ENCODE measurements at places on chromosomes 4 and X.

- DNase-seq: no peak
Observed at GRCh38 chr4:52192721-52193135, 141.6 kb downstream of the SPATA18 start.

GRCh38 chrX:134734466-134734952 lies 76.2 kb upstream of the PLAC1 start:
- no peak for DNase-seq

- no peak for DNase-seq
Observed at GRCh38 chr4:119940557-119940956, 126.1 kb downstream of the MAD2L1 start.

GRCh38 chrX:39842281-39842973 lies 255.3 kb downstream of the BCOR start:
- no peak for DNase-seq

DNA sequence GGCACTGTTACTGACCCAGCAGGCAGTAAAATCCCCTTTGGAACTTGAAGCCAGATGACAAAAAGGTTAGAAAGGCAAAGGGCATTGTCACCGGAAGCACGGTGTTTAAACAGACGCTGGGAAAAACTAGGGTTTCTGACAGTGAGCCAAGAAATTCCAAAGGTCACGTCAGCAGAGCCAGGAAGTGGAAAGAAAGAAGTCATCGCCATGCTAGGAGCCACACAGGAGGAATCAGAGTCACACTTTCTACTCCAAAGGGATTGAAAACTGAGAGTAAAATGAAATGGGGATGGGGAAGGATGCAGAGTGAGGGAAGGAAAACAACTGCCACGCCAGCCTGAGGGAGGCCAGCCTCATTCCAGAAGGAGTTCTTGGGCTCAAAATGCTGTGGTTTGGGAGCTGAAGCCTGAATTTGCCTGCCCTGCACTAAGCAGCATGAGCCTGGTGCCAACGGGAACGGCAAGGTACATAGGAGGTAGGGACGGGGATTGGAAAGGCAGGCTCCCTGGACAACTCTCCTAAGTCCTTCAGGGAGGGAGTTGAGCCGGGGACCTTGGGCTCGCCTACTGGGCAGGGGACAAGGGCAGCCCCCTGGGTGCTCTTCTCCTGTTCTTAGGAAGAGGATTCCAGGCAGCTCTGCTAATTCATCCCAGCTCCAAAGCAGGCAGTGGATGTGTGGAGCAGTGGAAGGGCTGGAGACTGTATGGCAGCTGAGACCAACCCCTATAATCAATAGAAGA lies 66.8 kb downstream of the SOWAHB start:
- no peak for DNase-seq

DNA sequence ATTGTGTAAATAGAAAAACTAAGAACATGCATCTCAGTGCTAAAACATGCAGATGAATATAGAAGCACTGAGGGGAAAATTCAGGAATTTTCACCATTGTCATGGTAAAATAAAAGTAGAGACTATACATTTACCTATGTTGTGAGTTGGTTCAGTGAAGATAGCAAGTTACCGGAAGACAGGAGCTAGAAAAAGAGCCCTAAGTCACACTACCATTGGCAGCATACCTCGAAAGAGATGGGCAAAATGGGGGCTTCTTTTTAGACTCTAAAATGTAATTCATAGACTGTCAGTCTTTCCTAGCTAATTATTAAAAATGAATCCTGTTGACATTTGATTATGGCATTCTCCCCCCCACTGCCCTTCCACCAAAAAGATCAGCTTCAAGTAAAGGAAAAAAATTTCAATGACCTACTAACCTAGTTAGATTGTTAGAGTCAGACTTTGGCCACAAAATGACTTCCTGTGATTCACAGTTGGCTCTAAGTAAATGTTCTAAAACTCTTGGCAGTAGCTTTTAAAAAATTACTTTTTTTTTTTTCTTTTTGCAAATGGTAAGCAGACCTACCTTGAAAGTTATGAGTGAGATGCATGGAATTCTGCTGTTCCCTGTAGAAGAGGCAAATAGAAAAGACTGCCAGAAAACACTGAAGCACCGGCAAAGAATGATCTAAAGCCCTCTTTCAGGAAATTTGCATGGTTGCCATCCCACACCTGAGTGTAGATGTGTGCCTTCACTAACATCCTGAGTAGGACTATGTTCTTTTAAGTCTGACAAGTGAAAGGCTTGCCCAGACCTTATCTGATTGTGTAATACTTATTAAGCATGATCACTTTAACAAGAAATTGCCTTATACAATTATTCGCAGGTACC lies 26.4 kb upstream of the ARSJ start:
- no peak for DNase-seq

- DNase-seq: no peak
Observed at GRCh38 chr4:176545872-176546271, 226.1 kb downstream of the SPCS3 start.

DNA sequence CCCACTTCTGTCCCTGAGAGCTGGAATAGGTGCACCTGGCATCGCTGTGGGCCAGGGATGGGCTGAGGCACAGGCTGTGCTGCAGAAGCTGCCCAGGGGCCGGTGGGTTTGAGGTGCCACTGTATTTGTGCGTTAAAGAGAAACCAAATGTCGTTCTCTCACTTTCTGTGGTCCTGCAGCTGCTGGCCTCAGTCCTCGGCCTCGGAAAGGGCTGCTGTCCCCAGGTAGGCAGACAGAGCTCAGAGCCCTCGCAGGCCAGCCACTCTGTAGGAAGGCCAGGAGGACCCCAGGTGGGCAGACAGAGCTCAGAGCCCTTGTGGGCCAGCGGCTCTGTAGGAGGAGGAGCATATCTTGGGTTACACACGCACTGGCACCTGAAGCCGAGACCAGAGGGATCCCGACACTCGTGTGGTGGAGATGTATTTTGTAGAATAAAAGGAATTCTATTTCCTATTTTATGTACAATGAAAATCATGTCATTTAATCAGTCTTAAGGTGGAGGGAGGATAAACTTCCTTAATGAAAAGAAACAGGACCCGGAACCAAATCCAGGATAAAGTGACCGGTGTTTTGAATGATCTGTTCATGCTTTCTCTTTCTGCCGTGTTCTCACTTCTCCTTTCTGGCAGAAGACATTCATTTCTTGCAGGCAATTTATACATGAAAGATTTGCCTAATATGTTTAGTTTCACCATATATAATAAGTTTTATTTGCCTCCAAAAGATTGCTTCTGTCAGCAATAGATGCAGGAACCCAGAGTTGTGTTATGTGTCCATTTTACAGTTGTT lies 54.4 kb upstream of the HGFAC start:
- DNase-seq: no peak

- no peak for DNase-seq
Observed at GRCh38 chrX:154548028-154548316, 552 bp downstream of the IKBKG start.

- no peak for DNase-seq
Observed at GRCh38 chrX:13232484-13232883, 87.4 kb downstream of the ATXN3L start.

DNA sequence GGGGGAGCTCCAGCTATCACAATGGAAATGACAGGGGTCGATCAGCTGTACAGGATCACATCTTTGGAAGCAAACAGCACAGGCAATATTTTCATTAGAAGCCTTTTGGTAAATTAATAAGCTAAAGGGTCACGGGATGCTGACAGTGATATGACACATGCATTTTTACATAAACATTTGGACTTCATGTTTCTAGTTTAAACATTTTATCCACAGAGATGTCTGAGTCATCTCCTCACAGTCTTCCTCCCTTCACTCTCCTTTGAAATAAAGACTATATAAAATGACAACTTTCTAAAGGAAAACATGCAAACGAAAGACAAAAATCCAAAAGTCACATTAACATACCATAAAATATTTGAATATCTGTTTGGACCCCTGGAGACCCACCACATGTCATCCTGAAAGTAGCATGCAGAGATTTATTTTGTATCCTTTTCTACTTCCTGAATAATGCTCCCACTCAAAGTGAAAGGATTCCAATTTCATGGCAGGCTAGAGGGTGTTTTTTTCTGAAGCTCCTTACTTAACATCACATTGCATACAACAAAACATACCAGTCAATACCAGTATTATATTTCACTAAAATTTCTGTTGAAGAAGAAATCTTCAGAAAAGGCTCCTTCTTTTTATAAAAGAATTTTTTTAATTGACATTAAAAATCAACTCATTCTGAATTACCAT lies 200.1 kb upstream of the PPARGC1A start:
- DNase-seq: no peak

GRCh38 chr4:149279331-149279730 lies 536.3 kb downstream of the IQCM start:
- DNase-seq: no peak

GRCh38 chrX:134368126-134368525 lies 91.8 kb upstream of the HPRT1 start:
- DNase-seq: no peak

DNA sequence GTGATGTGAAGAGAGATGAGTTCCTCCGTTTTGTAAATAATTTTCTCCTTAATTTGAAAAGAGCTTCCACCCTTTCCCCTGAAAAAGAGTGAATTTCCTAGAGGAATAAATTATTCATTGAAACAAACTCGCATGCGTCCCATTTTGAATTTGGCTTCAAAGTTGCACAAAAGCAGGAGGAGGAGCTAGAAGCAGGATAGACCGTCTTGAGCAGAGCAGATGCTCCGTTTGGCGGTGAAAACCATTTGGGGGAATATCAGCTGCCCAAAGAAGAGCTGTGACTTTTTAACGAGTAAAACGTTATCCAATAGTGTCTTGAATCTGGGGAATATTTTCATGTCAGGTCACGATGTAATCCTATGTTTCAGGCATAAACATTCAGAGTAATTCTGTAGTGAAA lies 42.0 kb downstream of the FAM149A start:
- no peak for DNase-seq

- no peak for DNase-seq
Observed at GRCh38 chr4:54723220-54723619, 65.5 kb downstream of the KIT start.

DNA sequence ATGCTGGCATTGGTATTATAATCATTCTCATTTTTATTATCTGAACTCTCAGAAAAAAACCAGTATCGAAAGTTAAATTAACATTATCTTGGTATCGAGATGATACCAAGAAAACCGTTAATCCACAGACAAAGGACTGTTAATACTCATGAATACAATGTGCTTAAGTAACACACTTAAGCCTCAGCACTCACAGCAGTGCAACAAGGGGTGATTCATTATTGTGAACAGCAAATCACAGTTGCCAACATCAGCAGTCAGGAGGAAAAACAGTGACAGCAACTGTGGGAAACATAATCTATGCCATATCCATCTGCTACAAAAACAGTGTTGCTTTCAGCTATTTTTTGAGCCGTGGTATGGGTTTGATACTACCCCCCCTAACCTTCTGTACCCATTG lies 210.9 kb upstream of the ATOH1 start:
- no peak for DNase-seq

- no peak for DNase-seq
Observed at GRCh38 chr4:78962597-78963115, 23.4 kb upstream of the PAQR3 start.

GRCh38 chr4:151833174-151833573 lies 72.4 kb upstream of the GATB start:
- no peak for DNase-seq

DNA sequence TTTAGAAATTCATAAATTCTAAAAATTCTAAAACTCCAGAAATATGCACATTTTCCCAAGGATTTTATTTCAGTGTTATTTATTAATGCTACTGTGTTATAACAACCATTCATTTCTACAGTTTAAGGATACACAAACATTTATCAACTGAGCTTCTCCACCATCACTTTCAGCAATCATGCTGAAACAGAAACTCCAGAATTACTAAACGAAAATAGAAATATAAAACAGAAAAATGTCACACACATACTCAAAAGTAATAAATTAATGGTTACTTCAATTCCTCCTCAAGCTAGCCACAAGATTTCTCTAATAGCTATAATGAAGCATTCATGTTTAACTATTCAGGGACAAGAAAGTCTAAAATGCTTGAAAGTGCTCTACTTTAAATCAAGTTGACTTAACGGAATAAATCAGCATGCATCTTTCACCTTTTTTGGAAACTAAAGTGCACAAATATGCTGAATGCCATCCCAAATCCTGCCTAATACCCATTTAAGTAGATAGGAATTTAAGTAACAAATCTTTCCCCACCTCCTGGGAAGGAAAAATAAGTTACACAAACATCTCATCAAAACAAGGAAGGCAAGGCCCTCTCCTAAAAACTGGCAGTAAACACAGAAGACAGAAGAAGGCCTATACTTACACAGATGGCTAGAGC lies 563 bp downstream of the FAM13A start:
- DNase-seq: no peak

GRCh38 chr4:62940229-62940628 lies 1469.0 kb downstream of the TECRL start:
- DNase-seq: no peak

- no peak for DNase-seq
Observed at GRCh38 chr4:152588869-152589268, 53.0 kb upstream of the FBXW7 start.

- no peak for DNase-seq
Observed at GRCh38 chr4:18033111-18034085, 11.8 kb upstream of the LCORL start.

DNA sequence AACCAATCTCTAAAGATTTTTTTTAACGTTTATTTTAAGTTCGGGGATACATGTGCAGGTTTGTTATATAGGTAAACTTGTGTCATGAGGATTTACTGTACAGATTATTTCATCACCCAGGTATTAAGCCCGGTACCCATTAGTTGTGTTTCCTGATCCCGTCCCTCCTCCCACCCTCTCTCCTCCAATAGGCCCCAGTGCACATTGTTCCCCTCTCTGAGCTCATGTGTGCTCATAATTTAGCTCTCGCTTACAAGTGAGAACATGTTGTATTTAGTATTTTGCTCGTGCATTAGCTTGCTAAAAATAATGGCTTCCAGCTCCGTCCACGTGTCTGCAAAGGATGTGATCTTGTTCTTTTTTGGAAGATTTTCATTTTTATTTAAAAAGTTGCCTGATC lies 2309.4 kb upstream of the AGA start:
- no peak for DNase-seq

DNA sequence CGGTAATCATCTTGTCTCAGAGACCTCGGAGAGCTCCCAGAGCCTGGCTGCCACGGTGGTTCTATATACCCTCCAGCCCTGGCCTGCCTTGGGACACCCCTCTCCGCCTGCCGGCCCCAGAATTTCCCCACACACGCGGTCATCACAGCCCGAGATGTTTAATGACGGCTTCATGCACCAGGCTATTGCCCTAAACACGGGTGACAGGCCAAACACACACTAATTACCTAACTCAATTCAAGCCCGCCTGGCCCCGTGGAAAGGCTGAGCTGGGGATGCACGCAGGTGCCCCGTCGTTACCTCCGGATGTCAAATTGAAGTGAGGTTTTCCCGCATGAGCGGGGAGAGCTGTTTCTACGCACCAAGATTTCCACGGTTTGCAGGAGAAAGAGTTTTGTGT lies 72.9 kb upstream of the PPP2R3B start:
- no peak for DNase-seq

- no peak for DNase-seq
Observed at GRCh38 chrX:96692890-96693289, 8.2 kb downstream of the DIAPH2 start.

GRCh38 chrX:129522184-129523078 lies 859 bp downstream of the SMARCA1 start:
- no peak for DNase-seq

GRCh38 chrX:20594985-20595384 lies 328.3 kb upstream of the RPS6KA3 start:
- no peak for DNase-seq
